ENCODE measurements at places on chromosomes 7 and 10.

- DNase-seq, result no peak
Measured at GRCh38 chr7:94875201-94875600, 32.2 kb upstream of the PPP1R9A start.

DNA sequence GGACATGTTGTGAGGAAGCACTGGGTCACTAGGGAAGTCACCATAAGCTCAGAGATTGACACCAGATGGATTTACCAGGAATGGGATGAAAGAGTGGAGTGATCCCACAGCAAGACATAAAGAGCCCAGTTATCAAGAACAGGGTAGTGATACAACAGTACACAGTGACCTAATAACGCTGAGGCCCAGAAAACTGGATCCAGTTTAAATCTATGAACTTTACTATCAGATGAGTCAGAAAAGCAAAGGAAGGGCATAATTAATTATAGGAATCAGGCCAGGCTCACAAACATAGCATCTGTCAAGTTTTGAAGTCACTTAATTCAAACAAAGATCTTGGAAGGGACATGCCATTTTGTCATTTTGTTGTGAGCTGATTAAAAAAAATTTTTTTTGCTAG, 73.5 kb downstream of the LRRN3 start:
- DNase-seq, result no peak

- no peak for DNase-seq
Measured at GRCh38 chr10:6701289-6701688, 121.2 kb upstream of the PRKCQ start.

- no peak for DNase-seq
Measured at GRCh38 chr7:90564455-90564854, 31.7 kb upstream of the CDK14 start.

Data from non-pigmented ciliary epithelial cell (primary cell).